ENCODE measurements at places on chromosomes 6 and 20.
A peak's percentile ranks its signal among the peaks of the same experiment; 100 is the strongest.

GRCh38 chr20:3358676-3359340, 48.7 kb downstream of the DNAAF9 start:
- DNase-seq: no peak

DNA sequence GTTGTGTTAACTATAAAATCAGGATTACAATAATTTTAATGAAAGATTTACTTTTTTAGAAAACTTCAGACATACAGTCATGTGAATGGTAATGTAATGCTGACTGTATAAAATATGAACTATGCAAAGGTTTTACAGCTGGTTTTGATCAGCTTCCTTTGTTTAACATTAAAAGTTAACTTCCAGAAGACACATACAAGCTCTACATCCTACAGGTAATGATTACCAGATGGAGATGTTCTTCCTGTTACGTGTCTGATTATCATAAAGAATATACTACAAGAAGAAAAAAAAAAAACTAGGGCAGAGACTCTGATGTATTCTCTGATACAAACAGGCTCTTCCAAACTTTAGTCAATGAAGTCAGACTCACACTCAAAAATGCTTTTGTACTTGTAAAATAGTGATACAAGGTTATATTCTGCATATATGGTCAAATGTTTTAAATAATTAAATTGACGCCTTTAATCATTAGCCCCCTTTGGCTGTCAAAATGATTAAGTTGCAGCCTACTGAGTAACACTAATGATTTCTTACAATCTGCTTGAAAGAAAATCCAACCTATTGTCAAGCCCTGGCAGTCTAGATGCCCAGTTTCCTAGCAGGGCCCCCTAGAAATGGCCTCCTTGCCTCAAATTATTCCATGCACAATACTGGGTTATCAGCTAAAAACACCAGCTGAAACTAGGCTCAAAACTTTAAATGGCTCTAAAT, 251.8 kb upstream of the RUNX2 start:
- DNase-seq: peak; percentile 23

GRCh38 chr20:19435821-19436220, 223.4 kb downstream of the SLC24A3 start:
- no peak for DNase-seq

GRCh38 chr20:37385176-37385575, 39.2 kb downstream of the SRC start:
- no peak for DNase-seq

Measured in AG04450 (cell line).